ENCODE measurements at places on chromosomes 5 and 9. TPM values are rescaled to one million over a fixed set of nuclear protein-coding genes. Genes with fewer than 3 reads are reported as not detected.

Gene PCDHA13
- total RNA-seq: 6.7 TPM

GRCh38 chr5:643811-644271, 31.7 kb downstream of the CEP72 start:
- DNase-seq: peak; percentile 3

DNA sequence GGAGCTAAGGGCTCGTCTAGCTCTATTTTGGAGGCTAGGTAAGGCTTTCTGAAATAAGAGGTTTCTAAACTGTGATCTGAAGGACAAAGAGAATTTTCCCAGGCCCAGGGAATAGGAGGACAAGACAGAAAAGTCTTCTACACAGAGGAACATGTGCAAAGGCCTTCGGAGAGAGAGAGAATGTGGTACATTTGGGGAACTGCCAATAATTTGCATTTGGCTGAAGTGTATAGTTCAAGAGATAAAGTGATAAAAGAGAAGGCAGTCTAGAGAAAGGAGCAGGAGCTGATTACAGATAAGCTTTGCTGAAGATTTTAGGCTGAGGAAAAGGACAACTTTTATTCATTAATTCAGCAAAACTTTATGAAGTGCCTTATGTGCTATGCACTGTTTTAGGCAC, 214.4 kb upstream of the ELL2 start:
- DNase-seq: no peak

- no peak for DNase-seq
These were observed 24.9 kb upstream of the IRX4 start for GRCh38 chr5:1907616-1908015.

- DNase-seq: no peak
These were observed 291.8 kb downstream of the SLIT3 start for GRCh38 chr5:169009123-169009522.

DNA sequence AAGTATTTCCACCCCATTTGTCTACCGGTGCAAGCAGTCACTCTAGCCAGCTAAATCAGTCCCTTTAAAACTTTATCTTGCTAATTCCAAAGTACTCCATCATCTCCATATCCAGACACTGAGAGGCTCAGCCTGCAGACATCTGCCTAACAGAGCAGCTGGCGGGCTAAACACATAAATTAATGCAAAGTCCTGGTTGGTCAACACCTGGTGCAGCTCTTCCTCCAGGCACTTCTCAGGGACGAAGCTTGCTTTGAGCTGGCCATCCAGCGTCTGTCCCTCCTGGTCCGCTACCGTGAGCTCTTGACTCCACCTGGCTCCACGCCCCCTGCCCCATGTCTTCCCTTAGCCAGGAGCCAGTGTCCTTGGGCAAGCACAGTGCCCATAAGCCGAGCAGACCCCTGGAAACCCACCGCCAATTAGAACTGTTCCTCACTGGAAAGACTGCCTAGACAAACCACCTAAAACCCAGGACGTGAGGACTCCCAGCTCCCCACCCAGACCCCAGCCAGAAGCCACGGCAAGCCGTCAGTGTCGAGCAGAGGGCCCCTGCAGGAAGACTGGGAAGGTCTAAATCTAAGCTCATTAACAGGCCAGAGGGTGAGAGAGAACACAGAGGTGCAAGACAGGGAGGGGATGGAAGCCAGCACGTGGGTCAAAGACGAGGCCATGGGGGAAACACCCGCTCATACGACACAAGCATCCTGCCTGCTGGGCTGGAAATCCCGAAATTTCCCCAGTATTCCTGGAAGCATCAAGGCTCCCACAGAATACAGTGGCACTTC, 120.0 kb downstream of the COL23A1 start:
- no peak for DNase-seq

- DNase-seq: no peak
These were observed 119.3 kb upstream of the DPYSL3 start for GRCh38 chr5:147629196-147629595.

Data from mucosa of gallbladder (tissue), 1 donor.